WERI-Rb-1 (cell line): ENCODE measurements at places on chromosomes 1 and 21.

GRCh38 chr1:246875041-246876026 lies 56.4 kb downstream of the AHCTF1 start:
- no peak for DNase-seq

GRCh38 chr1:200448034-200448762 lies 38.4 kb upstream of the ZNF281 start:
- no peak for DNase-seq

- DNase-seq: no peak
These were observed 14.3 kb downstream of the BTG3 start for GRCh38 chr21:17598437-17598836.

DNA sequence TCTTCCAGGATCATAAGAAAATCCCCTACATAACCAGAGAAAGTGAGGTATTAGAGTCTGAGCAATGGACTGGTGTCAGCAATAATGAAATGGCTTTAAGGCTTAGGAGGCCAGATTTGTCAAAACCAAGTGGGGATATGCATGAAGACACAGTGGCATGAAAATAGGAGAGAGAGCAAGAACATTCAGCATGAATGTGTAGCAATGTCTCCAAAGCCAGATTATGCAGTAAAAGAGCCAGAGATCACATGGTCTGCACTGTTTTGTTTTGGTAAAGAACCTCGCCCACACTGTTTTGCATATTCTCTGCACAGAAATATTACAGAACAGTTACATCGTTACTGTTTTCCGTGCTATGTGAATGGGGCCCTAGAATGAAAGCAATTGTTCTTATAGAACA lies 589.4 kb downstream of the PLPP3 start:
- no peak for DNase-seq

DNA sequence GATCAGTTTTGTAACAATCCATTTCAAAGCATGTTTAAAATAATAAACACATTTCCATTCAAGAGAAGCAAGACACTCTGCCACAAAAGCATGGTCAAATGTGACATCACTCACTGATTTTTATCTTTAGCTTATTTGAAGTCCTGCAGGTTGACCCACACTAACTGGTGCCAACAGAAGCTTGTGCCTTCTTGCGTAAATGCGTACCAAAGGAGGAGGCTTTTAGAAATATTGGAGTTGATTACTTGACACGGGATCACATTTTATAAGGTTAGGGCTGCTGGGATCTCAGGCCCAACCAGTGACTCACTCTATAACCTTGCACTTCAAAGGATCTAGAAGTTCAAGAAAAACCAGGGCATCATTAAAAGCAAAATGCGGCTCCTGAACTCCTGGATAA lies 203.6 kb downstream of the PCP4 start:
- DNase-seq: no peak

- no peak for DNase-seq
These were observed 22.7 kb downstream of the COL6A2 start for GRCh38 chr21:46120301-46121285.

GRCh38 chr1:86741947-86742572 lies 37.7 kb downstream of the SH3GLB1 start:
- DNase-seq: no peak

- DNase-seq: no peak
These were observed 449.0 kb downstream of the MATN1 start for GRCh38 chr1:30274173-30274970.

DNA sequence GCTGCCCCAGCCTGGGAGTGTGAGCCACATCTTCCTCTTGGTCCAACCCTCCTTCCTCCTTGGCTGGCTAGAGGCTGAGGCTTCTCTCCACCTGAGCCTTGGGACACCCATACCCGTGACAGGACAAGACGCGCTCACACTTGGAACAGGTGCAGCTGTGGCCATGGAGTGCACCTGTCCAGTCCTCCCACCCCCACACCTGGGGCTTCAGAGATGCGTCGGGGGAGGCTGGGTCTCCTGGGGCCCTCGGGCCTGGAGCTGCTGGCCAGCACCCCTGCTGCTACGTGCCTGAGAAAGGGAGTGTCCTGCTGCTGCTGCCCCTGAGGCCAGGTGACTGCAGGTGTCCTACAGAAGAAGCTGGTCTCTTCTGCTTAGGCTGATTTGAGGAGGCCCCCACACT lies 37.0 kb upstream of the TMEM52 start:
- DNase-seq: no peak

GRCh38 chr1:100791586-100791985 lies 72.0 kb downstream of the VCAM1 start:
- no peak for DNase-seq

DNA sequence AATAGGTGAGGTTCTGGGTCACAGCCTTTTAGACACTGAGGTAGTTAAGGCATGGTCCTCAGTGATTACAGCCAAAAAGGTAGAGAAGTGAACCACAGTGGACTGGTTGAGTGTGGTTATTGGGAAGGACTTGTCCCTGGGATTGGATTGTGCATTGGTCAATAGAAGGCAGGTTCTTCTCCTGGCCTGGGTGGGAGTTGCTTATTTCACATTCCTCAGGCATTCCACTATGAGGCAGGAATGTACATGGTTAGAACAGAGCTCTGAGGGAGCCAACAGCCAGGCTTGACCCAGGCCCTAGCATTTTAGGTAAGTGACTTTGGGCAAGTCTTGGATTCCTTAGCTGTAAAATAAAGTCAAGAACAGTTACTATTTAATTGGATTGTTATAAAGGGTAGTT lies 97.9 kb upstream of the MARK1 start:
- no peak for DNase-seq

DNA sequence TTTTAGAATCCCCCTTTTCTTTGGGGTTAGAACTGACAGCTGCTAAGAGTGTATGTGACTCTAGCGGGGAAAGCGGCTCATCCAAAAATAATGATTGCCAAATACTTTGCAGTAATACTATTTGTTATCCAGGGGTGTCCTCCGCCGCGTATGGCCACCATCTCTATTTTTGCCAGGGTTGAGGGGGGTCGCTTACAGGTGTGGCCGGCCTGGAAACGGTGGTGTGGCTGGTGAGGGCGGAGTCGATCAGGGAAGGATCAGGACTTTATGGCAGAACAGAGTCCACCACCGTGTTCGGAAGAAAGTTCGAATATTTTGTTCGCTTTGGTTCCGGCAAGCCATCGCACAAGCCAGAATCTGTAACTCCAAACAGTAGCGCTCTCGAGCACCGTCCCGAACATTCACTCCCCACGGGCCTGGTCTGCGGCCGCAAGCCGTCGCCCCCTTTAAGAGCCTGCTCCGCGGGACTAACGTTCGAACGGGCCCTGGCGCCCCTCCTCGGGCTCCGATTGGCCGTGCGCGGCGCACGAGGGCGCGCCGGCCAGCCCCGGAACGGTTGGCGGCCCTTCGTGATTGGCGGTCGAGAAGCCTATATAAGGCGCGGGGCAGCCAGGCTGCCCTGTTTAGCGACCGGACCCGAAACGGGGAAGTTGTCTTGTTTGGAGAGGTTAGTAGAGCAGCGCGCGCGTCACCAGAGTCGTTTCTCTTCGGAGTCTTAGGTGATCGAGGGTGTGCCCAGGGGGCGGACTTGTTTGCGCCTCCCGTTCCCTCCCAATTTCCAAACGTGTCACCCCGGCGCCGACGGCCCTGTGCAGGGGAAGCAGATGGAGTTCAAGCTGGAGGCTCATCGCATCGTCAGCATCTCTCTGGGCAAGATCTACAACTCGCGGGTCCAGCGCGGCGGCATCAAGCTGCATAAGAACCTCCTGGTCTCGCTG lies at the start of gene IER5:
Gene IER5, plus strand, starts transcription at position 622 of the 938 bp plus-strand sequence. Its CDS starts 203 bp downstream, at position 825.
- DNase-seq: peak; percentile 85

- no peak for DNase-seq
These were observed 2.0 kb downstream of the CCDC24 start for GRCh38 chr1:43993206-43993914.

GRCh38 chr1:211928290-211928801 lies 97.8 kb upstream of the LPGAT1 start:
- no peak for DNase-seq

DNA sequence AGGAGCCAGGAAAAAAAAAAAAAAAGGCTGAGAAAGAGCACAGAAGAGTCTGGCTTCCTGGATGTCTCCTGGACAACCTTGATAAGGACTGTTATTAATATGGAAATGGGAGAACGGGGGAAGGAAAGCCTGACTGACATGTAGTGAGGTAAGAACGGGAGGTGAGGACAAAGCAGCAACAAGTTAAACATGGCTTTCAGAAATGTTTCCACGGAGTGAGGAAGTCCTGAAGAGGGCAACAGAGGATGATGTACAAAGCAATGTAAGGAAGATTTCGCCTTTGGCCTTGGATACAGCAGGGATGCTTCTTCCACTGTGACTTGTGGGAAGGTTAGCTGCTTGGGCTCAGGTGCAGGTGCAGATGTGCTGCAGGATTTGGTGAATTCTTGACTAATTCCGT lies 11.9 kb upstream of the NIBAN1 start:
- no peak for DNase-seq

DNA sequence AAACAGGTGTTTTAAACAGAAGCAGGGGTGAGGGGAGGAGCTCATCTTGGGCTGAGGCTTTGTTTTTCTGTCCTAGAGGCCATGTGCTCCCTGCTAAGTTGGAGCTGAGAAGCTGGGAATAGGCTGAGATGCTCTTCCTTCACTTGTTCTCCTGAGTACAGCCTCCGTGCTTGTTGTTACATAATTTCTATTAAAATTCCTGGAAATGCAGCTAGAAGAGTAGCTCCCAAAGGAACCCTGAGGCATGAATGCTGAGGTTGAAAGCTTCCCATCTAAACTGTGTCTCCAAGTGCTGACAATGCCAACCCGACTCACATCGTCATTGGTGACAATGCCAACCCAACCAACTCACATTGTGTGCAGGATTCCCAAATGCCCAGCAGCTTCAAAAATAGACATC lies 12.6 kb upstream of the ITPKB start:
- no peak for DNase-seq

GRCh38 chr1:192951691-192952460 lies 107.3 kb downstream of the UCHL5 start:
- no peak for DNase-seq

- no peak for DNase-seq
These were observed 9.3 kb downstream of the SLAMF8 start for GRCh38 chr1:159835862-159836525.

DNA sequence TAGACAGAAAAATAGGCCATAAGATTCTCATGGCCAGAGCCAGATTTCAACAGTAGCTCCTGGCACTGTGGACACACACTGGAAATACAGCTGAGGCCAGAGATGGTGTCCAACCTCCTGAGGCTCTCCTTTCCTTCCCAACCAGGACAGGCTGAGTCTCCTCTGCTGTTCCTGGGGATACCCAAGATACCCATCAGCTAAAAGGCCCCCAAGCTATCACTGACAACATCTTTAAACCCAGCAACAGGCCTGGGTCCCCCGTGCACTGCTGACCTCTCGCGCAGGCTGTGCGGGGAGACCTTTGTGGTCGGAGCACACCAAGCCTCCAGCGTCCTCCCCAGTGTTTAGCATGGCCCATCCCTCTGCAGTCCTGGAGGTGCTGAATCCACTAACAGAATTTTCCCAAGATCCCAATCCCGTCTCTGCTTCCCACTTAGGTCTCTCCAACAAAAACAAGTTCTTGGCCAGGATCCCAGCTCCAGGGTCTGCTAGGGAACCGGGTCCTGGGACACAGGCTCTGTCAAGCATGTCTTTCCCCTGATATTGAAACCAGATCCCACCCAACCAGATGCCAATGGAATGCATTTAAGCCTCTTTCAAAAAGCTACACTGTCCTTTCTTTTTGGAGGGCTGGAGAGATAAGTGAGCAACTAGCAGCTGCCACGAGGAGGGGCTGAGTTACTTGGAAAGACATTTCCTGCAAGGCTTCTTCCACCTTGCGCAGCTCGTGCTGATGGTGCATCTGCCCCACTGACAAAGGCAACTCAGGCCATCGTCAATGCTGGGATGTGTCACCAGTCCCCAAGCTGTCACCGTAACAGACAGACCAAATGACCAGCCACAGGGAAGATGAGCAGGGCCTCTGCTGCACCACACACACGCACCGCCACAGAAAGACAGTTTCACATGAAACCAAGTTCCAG lies 73.2 kb downstream of the BCAR3 start:
- no peak for DNase-seq

- DNase-seq: no peak
These were observed 593.4 kb upstream of the ZP4 start for GRCh38 chr1:238484121-238484520.

- no peak for DNase-seq
These were observed 72.9 kb downstream of the PLA2G4A start for GRCh38 chr1:186901631-186902030.

- peak; percentile 86 for DNase-seq
These were observed 26.4 kb downstream of the FOXO6 start for GRCh38 chr1:41387667-41388091.

DNA sequence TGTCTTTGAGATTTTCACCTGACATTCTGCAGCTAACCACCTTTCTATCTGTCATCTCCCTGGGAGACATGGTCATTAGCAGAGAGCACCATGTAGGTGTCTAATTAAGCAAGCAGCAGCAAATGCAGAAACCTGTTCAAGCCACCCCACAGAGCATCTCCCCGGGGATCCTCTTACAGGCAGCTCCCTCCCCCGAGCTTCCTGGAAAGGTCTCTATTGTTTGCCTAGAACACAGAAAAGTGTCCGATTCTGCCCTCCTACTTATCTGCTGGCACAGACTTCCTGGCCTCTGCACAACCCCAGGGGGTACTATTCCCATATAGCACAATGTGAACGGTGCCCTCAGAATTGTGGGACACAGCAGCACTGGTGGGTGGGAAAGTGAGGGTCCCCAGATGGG lies 46.1 kb downstream of the PLEKHA6 start:
- DNase-seq: no peak
